Spinal cord (tissue), 10 donors: ENCODE measurements at places on chromosomes 1 and 21.
A peak's percentile ranks its signal among the peaks of the same experiment; 100 is the strongest.

DNA sequence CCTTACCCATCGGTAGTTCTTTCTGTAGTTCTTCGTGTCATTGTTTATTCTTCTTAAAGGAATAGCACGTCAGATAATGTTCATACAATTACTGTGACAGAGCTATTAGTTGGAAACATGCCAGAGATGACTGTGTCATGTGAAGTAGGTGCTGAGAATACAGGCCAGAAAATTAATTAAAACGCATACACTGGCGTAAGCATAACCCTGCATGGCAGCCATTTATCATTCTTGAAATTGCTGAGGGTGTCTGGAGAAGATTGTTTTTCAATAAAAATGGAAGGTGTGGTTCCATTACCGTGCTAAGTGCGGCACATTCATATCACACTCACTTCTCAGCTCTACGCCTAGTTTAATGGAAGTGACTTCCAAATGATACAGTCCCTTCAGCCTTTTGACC, 7.8 kb downstream of the ETS2 start:
- H3K4me1 ChIP-seq: no peaks in the 10 kb centered on the region
- H3K36me3 ChIP-seq: peaks cover 22% of the 10 kb centered on the region
- H3K27ac ChIP-seq: no peak overlapping the region
- no peak for DNase-seq

DNA sequence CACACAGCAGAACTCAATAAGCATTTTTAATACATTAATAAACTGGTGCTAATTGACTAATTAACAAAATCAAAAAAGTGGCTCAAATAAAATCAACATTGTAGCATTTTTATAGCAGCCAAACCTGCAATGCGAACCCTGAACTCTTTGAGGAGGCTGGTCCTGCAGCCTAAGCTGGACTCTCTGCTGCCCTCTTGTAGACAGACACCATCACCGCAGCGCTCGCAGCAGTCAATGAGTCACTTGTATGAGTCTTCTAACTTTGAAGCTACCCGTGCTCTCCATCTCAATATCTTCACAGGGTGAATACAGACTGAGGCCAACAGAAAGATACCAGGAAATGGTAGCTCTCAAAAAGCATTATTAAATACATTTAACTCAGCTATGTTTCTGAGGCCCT, 9.7 kb upstream of the KRTAP7-1 start:
- H3K27ac ChIP-seq: no peak overlapping the region
- H3K4me1 ChIP-seq: no peaks in the 10 kb centered on the region
- no peaks in the 10 kb centered on the region for H3K27me3 ChIP-seq
- no peak for DNase-seq

DNA sequence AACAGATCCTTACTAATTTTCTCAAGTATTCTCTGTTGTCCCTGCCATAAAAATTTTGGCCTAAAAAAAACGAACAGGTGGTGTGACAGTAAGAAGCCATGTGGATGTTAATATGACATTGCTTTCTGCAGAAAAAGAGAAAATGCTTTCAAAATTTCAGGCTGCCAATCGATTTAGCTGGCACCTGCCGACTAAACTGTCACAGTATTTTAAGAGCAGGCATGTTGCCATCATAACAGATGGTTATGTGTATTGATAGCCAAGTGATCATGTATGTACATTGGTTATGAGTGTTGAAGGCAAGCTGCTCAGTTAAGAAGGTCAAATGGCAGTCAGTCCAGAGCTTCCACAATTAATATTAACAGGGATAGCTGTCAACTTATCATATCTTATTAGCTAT, 1017.0 kb downstream of the MRPL39 start:
- H3K36me3 ChIP-seq: no peaks in the 10 kb centered on the region
- no peak overlapping the region for H3K4me3 ChIP-seq
- no peak overlapping the region for H3K27ac ChIP-seq
- peak; percentile 67 for DNase-seq

DNA sequence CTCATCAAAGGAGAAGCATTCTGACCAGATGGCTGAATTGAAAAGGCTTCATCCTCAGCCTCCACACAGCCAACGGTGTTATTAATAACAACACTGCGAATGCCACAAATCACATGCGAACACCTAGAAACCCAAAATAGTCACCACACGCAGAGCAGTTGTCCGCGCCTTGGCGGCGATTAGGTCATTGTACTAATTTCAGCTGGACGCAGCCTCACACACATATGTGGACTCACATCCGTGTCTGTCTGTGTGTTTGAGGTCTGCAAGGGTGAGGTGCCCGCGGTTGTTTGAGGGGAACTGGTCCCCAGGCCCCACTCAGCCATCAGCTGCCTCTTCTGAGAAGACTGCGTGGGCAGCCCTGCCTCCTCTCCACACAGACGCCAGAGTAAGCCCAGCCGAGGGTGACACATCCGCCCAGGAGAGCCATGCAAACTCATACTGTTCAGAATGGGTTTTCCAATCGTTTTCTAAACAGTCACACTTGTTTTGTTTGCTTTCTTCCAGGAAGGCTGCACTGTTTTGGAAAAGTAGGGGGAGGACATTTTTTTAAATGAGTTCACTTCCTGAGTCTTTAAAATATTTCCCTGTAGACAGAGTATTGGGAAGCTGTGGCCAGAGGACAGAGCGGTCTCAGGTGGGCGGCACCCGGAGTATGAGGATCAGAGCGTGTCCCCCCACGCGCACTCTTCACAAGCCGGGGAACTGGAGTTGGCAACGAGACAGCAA, 53.4 kb downstream of the TOMM20 start:
- H3K36me3 ChIP-seq: no peaks in the 10 kb centered on the region
- H3K27me3 ChIP-seq: no peaks in the 10 kb centered on the region
- DNase-seq: peak; percentile 72

- no peak overlapping the region for H3K4me3 ChIP-seq
- no peaks in the 10 kb centered on the region for H3K27me3 ChIP-seq
- DNase-seq: no peak
- no peaks in the 10 kb centered on the region for H3K4me1 ChIP-seq
Measured at GRCh38 chr1:232586679-232587078, 43.3 kb downstream of the SIPA1L2 start.

- no peak for DNase-seq
- no peaks in the 10 kb centered on the region for H3K4me1 ChIP-seq
- no peaks in the 10 kb centered on the region for H3K36me3 ChIP-seq
- H3K27ac ChIP-seq: no peak within 1 kb of the TSS
- no peak within 1 kb of the TSS for H3K4me3 ChIP-seq
- no peaks in the 10 kb centered on the region for H3K27me3 ChIP-seq
Measured at GRCh38 chr1:86468501-86468977, at the start of gene CLCA1. Gene CLCA1, plus strand, starts transcription at chr1:86468927. Its CDS starts 45 bp downstream, at chr1:86468972.

- no peak overlapping the region for H3K4me3 ChIP-seq
- no peak overlapping the region for H3K27ac ChIP-seq
- peaks cover 5% of the 10 kb centered on the region for H3K4me1 ChIP-seq
Measured at GRCh38 chr1:54591127-54591756, 32.1 kb downstream of the FAM151A start.

DNA sequence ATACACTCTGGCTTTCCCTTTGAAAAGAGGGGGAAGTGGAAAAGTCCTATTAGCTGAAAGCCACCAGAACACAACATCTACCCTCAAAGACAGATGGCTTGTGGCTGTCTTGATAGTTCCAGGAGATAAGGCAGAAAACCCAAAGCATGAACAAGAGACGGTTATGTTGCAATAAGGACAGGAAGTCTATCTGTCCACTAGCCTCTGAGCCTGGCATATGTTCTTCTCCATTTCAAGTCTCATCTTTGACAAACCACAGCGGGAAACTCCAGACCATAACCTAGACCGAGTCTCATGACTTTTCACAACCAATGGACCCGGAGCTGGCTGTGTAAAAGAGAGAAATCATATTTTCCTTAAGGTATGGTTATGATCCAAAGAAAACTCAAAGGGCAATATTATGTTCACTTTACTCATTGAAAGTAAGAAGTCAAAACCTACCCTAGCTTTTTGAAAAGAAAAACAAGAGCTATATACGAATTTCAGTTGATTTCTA, 33.8 kb downstream of the DUSP10 start:
- no peak overlapping the region for H3K27ac ChIP-seq
- H3K4me1 ChIP-seq: no peaks in the 10 kb centered on the region
- peak; percentile 24 for DNase-seq
- H3K36me3 ChIP-seq: peaks cover 4% of the 10 kb centered on the region
